ENCODE measurements at places on chromosomes 7 and 10.
A peak's percentile ranks its signal among the peaks of the same experiment; 100 is the strongest.

DNA sequence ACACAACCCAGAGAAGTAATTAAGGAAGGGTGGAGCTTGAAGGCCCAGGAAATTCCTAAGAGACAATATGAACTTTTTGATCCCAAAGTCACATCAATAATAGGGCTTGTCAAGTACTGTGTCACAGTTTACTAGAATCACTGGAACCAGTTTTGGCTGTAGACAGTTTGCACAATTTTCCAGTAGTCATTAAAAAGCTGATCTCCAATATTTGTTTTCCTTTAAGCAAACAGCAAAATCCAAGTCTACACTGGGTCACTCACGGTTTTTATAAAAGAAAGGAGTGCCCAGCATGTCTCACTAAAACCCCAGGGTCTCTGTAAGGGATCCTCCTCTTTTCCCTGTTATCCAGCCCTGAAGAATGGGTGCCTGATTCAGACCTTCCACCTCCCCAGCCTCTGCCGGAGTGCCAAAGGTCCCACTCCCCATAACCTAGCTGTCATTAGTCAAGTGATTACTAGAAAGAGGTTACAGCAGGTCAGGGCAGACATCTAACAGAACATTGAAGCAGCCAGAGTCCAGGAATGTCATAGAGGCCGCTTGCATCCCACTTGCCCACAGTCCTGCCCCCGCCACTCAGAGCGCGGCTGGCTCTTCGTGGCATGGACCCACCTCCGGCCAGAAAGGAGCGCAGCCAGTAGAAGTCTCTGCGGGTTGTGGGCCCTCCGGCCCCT is 552 bp downstream of the SLC25A16 start:
- no peak for DNase-seq

GRCh38 chr10:23238015-23238414 is 45.9 kb downstream of the PTF1A start:
- DNase-seq = no peak

- DNase-seq = no peak
These were observed 10.4 kb upstream of the GPR26 start for GRCh38 chr10:123655751-123656150.

DNA sequence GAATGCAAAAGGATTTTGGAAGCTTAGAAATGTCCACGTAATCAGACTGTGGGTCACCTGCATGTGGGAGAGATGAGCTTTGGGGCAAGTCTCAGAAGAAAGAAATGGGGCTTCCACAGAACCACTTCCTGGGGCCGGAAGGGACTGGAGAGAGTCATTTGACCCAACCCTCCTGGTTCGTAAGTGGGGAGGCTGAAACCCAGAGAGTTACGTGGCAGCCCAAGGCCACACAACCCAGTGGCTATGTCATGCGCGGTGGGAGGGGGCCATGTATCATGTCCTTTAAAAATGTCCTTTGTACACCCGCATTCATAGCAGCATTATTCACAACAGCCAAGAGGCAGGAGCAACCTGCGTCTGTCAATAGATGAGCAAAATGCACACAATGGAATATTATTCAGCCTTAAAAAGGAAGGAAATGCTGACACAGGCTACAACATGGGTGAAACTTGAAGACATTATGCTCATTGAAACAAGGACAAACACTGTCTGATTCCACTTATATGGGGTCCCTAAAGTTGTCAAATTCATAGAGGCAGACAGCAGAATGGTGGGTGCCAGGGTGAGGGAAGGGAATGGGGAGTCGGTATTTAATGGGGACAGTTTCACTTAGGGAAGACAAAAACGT is 15.1 kb downstream of the CAMK2B start:
- no peak for DNase-seq

DNA sequence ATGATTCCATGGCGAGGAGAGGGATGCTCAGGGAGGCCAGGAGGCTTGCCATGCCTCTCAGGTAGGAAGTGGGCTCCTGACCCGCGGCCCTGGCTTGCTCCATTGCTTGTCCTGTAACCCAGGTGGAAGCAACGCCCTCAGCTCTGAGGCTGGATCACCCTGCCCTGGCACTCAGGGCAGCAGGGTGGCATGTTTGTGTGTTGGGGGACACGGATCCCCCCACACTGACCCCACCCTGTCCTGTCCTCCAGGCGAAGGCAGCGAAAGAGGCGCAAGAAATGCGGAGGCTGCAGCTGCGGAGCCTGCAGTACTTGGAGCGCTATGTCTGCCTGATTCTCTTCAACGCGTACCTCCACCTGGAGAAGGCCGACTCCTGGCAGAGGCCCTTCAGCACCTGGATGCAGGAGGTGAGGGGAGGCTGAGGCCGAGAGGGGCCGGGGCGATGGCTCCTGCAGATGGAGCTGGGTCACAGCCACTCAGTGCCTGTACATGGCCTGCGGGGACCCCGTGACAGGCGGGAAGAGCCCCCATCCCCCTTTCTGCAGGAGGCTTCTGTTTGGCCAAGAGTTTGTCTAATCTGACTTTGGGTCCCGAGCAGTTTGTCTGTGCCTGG is 38.3 kb downstream of the PRF1 start:
- no peak for DNase-seq

- no peak for DNase-seq
These were observed 303.5 kb downstream of the SFMBT2 start for GRCh38 chr10:7107285-7107684.

- no peak for DNase-seq
These were observed 115.5 kb upstream of the CREB5 start for GRCh38 chr7:28296571-28297483.

GRCh38 chr7:155268211-155268610 is 29.5 kb upstream of the INSIG1 start:
- no peak for DNase-seq

DNA sequence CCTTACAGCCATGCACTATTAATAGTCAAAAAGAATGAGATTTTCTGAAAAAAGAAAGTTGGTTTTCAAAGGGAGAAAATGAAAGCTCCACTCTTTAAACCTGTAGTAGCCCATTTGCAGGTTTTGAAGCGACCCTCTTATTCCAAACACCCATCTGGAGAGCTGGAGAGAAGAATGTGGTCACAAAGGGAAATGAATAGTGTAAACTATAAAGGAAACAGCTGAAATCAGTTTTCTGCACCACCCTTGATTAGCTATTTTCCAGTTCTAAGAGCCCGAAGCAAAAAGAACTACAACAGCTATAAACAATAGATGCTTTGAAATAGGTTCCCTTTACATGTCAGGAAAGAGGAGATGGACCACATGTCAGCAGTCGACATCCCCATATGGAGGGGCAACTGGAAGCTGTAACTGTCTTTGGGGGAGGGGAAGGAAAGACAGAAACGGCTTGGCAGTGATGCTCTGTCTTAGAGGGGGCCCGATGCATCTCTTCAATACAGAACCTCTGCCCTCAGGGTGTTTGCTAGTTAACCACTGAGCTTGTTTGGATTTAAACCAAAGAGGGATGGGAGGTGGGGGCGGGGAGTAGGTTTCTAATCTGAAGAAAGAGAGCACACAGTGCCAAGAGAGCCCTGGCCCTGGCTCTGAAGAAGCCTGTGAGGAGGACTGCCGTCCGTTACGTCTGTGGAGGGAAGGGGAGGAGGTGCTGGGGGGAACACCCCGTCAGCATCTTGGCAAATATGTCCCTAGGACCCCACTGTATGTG is 55.3 kb downstream of the CPVL start:
- DNase-seq = no peak

GRCh38 chr10:125231116-125231812 is 70.9 kb upstream of the CTBP2 start:
- no peak for DNase-seq

DNA sequence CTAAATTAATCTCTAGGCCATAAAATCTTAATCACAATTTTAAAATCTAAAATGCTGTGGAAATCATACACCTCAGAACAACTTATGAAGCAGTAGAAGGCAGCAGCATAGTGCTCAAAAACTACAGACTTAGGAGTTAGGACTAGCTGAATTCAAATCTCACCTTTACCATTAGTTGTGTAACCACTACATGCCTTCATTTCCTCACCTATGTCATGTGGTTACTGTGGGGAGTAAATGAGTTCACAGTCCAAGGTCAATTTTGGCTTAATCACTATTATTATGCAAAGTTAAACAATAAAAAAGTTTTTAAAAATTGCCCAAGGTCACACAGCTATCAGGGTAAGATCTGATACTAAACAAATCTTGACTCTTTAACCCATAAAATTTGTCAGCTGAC is 37.0 kb downstream of the SNX13 start:
- no peak for DNase-seq

DNA sequence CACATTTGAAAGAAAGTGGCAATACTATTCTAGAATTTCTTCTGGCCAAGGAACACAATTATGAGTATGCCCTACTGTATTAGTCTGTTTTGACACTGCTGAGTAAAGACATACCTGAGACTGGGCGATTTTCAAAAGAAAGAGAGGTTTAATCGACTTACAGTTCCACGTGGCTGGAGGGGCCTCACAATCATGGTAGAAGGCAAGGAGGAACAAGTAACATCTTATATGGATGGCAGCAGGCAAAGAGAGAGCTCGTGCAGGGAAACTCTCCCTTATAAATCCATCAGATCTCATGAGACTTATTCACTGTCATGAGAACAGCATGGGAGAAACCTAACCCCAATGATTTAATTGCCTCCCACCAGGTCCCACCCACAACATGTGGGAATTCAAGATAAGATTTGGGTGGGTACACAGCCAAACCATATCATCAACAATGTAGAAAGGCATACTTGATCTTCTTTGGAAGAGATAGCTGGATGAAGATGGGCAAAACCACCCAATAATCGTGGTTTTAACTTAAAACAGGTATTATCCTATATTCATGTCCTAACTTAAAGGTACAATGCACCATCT is 113.9 kb downstream of the ETV1 start:
- no peak for DNase-seq

DNA sequence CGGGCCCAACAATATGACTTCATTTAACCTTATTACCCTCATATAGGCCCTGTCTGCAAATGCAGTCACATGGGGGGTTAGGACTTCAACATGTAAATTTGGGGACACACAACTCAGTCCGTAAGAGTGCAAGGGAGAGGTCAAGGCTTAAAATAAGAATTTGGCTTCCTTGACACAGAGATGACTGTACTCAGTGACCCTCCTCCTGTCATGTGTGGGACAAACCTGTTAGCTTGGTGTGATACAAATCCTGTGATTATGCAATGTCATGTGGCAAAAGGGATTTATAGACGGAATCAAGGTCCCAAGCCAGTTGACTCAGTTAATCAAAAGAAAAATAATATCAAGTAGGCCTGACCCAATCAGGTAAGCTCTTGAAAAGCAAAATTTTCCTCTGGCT is 25.9 kb upstream of the GTPBP4 start:
- DNase-seq = no peak

DNA sequence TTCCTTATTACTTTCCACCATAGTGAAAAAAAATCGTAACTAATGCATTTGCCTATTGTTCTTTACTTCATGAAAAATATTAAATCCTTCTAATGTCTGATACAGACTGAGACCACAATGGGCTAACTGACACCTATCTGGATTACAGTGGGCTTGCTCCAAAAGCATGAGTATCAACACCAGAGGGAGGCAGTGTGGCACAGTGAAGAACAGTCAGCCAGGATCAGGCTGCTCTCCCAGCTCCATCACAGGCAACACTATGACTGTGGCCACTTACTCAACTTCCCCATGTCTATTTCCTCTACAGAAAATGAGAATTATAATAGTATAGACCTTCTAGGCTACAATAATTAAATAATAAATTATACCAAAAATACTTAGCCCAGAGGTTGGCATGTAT is 97.2 kb downstream of the SLC25A13 start:
- no peak for DNase-seq

- DNase-seq = peak; percentile 16
These were observed 541.3 kb downstream of the LRMDA start for GRCh38 chr10:75972491-75973276.

DNA sequence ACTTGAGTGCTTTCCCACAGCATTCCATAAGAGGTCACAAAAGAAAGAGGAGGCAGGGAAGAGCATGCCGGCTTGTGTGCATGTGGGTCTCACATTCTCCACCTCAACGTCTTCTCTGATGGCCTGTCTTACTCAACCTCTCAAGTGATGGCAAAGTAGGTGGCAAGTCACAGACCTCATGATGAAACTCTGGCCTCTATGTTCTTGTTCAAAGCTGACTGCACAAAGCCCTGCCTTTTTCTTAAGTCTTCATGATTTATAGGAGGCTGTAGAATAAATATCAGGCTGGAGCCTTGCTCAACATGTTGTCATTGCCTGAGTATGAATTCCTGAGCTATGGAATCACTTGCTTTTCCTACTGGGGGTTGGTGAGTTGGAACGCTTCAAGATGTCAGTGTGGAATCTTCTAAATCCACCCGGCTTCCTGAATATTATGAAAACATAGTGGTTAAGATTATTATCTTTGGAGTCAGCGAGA is 213.6 kb upstream of the INHBA start:
- DNase-seq = no peak

DNA sequence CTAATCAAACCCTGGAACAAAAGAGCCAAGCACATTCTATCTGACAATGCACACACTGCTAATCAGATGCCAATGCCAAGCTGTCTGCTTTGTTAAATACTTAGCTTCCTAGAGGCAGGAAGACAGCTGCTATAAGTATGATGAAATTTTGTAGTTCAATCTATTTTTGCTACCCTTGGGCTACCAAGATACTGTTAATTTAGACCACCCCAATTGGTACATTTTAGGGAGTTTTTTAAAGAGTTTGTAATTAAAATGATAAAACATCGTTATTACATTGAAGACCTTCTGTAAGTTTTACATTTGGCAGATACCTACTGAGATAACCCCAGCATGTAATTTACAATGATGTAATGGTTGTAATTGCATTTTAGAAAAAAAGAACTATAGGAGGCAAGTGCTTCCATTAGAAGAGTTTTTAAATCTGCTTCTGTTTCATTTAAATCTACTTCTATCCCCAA is 268.5 kb downstream of the ADK start:
- no peak for DNase-seq

- no peak for DNase-seq
These were observed 28.4 kb upstream of the VWDE start for GRCh38 chr7:12431886-12432556.

GRCh38 chr7:22039670-22040069 is 94.0 kb upstream of the CDCA7L start:
- DNase-seq = no peak

- no peak for DNase-seq
These were observed 22.9 kb downstream of the RBM33 start for GRCh38 chr7:155667241-155667829.

GRCh38 chr7:94296881-94297280 is 97.8 kb upstream of the COL1A2 start:
- DNase-seq = no peak

GRCh38 chr7:125059861-125060456 is 130.3 kb upstream of the POT1 start:
- no peak for DNase-seq

DNA sequence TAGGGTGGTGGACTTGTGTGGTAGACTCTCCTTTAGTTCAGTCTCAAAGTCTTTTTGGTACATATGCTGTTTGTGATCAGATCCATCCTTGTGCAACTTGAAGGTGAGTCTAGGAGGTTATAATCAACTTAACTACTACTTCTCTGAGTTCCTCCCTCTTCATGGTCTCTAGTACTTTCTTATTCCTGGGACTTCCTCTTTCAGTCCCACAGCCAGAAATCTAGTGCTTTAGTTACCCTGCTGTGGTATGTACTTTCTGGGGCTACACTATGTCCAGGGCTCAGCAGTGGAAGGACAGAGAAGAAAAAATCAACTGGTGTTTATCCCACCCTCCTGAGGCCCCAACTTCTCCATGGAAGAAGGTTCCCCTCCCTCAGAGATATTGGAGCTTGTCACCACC is 19.4 kb upstream of the ATAD1 start:
- DNase-seq = no peak
